ENCODE measurements at places on chromosomes 16 and 17.

GRCh38 chr16:88088161-88088581 is 136.9 kb downstream of the BANP start:
- peak; percentile 14 for DNase-seq

DNA sequence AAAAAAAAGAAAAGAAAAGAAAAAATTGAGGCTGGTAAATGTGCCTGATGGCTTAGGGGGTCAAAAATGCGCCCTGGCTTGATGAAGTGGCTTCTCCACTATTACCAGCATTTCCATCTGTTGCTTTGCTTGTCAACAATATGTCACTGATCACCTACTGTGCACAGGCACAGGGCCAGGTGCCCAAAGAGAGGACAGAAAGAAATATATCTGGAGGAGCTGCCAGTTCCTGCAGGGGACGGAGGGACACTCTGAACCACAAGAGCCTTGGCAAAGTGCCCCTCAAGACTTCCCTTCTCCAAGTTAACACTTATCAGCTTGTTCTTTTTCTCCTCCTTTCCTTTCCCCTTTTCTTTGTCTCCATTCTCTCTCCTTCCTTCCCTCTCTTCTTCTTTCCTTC is 34.7 kb downstream of the GINS3 start:
- no peak for DNase-seq

DNA sequence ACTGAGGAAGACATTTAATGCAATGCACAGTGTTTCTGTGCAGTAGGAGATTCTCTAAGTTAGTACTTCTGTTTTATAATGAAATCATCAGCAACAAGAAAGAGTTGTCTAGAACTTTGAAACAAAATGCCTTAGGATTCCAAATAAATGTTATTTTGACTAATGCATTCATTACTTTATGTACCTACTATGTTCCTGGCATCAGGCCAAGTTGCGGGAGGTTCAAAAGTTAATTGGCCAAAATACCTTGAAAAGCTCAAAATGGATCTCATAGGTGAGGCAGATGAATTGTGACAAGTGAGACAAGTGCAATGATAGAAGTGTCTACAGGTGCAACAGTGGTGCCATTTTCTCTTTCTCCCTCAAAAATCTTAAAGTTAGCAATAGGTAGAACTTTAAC is 289.4 kb downstream of the TOX3 start:
- no peak for DNase-seq

DNA sequence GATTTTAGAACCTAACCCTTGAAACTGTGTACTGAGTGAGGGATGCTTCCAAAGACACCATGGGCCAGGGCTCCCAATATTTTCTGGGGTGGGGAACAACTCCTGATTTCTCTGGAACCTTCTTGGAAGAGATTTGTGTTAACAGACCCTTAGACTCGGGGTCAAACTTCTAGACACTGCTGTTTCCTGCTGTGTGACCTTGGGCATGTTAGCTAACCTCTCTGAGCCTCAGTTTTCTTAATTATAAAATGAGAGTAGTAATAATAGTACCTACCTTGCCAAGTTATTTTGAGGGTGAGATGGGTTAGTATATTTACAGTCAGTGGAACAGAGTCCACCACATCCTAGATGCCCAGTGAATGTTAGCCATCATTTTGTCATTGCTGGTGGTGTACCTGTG is 18.8 kb downstream of the POLR3E start:
- no peak for DNase-seq

- no peak for DNase-seq
These were observed 37.3 kb downstream of the TSC2 start for GRCh38 chr16:2084895-2085625.

- peak; percentile 40 for DNase-seq
These were observed 68.7 kb downstream of the AIPL1 start for GRCh38 chr17:6366221-6366666.

- no peak for DNase-seq
These were observed 31.4 kb downstream of the CACNA1H start for GRCh38 chr16:1184156-1184868.

DNA sequence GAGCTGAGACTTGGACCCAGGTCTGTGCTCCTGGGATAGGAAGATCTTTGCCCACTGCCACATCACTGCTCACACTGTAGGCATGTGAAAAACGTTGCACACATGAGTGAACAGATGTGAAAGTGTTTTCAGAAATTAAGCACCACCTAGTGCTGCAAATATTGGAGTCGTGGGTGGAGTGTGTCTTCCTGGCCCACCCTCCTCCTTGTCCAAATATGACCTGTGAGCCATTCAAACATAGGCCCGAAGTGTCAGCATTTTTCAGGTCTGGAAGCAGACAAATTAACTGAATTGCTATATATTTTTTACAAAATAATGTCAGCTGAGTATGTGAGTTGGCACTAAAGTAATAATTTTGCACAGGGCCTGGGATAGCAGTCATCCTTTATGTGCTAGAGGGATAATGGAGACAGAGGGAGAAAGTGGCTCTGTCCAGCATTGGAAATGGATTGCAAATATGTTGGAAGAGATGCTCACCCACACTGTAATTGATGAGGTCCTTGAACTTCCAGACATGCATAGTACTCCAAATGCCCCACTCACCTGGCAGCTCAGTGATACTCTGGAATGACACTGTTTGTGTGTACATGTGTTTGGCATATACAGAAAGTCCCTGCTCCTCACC is 58.7 kb downstream of the ACSM1 start:
- no peak for DNase-seq

GRCh38 chr16:89363621-89364393 is 126.6 kb downstream of the ANKRD11 start:
- DNase-seq: peak; percentile 85

DNA sequence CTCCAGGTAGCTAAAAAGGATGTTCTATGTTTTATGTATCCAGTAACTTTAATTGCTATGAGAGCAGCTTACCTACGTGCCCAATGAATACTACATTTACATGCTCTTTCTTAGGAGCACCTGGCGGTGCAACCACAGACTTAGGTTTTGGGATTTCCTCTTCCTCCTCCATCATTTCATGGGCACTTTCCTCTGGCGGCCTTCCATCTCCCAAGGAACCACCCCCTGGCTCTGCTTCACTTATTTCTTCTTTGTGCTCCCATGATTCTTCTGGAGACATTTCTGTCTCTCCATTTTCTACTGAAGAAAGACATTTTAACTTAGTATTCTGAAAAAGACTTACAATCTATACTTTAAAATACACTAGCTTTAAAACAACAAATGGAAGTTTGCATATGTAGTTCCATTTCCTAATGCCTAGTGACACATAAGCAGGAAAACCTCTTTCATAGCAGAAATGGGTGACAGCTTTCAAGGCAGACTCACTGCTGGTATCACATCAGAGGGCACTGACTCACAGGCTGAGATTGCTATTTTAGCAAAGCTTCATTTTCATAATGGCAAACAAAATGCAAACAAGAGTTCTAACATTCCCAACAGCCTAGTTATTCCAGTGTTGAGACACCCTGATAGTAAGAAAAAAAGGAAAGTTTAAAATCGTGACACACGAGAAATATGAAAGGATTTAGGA is 19.1 kb downstream of the GSPT1 start:
- DNase-seq: peak; percentile 85

DNA sequence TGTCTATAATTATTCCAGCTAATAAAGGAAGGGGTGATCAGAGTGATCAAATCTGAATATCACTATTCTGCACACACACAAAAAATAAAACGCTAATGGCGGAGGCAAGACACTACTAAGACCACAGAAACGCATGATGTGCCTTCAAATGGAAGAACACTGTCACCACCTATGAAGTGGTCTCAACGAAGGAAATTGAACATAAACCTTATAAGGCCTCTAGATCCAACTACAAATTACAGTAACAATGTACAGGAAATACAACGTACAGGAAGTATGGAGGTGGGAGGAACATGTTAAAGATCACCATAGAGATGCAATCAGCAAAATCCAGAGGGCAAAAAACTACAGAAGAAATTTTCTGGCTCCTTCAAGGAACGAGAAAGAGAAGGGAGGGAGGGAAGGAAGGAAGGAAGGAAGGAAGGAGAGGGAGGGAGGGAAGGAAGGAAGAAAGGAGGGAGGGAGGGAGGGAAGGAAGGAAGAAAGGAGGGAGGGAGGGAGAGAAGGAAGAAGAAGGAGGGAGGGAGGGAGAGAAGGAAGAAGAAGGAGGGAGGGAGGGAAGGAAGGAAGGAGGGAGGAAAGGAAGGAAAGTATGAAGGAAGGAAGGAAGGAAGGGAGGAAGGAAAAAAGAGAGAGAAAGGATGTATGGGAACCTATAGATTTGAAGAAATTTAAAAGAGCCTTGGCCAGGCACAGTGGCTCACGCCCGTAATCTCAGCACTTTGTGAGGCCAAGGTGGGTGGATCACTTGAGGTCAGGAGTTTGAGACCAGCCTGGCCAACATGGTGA is 3.1 kb upstream of the SGCA start:
- no peak for DNase-seq

DNA sequence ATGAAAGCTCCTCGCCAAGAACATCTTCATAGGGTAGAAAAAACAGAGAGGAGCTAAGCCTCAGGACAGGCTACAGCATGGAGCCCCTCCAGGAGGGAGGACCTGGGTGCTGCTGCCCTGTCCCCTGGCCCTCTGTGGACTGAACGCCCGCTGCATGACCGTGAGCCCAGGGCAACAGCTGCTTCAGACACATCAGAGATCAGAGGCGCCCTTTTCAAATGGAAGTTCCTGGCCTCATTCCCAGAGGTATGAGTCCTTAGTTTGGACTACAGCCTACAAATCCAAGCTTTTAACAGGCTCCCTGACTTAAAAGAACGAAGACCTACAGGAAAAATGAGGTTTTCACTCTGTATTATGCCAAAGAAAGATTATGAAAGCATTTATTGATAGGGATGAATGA is 48.5 kb downstream of the ZNF18 start:
- peak; percentile 73 for DNase-seq

Measured in EH (cell line).